PC-3 (cell line): ENCODE measurements at places on chromosomes 1 and 21. TPM values are rescaled to one million over a fixed set of nuclear protein-coding genes. Genes with fewer than 3 reads are reported as not detected.

LCE2A gene
- not detected in 2 replicates for total RNA-seq

DNA sequence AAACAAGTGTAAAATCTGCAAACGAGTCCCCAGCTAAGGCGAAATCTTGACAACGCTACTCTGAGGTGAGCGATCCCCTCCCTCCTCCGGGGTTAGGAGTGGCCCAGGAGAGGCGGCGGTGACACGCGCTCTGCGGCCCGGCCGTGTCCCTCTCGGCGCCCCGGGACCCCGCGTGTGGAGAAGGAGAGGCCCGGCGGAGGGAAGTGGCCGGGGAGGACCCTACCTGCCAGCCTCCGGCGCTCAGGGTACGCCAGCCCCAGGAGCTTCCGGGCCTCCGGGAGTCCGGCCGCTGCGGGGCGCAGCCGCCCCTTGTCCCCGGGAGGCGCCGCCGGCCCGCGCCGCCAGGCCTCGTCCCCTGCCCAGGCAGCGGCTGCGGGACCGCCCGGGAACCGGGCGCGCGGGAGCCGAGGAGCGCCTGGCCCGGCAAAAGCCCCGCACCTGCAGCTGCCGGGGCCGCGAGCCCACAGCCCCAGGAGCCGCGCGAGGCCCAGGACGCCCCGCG, 543 bp downstream of the ABCB10 start:
- DNase-seq = peak; percentile 43

DNA sequence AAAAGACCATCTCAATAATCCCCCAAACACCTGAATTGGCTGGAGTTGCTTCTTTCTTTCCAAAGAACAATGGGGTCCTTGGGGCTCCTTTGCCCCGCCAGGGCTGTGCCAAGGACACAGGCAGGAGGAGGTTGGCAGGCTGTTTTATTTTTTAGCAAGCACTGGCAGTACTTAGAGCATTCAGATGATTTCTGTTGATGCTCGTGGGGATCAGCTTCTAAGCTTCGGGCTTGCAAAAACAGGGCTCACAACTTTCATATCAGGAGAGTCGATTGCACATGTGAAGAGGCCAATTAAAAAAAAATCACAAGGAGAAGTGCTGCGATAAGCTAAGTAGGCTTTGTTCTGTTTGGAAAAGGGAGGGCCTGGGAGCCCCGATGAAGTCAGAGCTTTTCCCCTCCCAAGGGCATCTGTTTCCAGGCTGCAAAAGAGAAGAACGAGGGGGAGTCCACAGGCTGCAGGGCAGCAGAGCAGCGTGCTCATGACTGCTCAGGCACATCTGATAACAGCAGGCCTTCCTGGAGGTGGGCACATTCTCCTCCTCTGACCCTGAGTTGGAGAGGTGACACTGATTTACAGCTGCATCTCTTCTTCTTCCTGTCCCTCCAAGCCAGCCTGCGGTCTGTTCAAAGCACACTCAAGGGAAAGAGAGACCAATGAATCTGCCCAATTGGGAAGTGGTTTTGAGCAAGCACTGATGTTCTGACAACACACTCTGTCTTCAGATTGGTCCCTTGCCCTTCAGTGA, 27.3 kb upstream of the BCAR3 start:
- DNase-seq = no peak

DNA sequence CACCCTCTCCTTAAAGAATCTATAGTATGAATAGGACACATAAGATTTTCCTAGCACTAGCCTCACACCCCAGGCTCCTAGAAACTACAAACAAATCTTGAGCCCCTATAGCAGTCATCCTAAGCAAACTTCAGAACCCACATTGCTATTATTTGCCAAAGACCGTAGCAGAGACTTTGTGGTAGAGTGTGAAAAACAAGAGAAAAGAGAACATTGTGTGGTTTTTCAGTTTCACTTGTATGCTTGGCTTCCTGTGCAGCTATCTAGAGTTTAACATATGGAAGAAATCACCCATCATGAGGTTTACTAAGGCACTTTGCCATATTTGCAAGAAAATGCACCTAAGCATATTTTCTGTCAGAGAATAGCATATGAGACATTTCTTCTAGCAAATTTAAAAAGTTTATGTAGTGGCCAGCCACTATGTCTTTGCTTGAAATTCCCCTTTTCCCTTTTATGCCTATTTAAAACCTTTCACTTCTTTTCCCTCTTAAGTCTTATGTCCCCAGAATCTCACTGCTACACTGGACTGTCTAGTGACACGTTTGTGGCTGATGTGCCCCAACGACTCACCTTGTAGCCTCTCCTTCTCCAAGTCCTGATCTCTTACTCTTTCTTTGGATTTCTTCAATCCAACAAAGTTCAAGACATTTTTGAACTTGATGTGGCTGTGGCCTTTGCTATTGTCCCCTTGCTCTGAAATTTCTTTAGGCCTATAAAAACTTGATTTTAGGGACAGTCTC, 25.6 kb downstream of the CCDC190 start:
- DNase-seq = no peak
